ENCODE measurements at places on chromosomes 7 and 10. TPM values are rescaled to one million over a fixed set of nuclear protein-coding genes. Genes with fewer than 3 reads are reported as not detected.

Gene C10orf71
- total RNA-seq: not detected

Gene CNTNAP2
- under 0.01 TPM for total RNA-seq

Gene ARHGAP12
- 17.0 TPM for total RNA-seq

Gene SMNDC1
- 4.9 TPM for total RNA-seq

Gene OGDHL
- total RNA-seq: 0.49 TPM

Gene WNT2
- not detected for total RNA-seq

Gene MYL10
- not detected for total RNA-seq

Gene MMRN2
- 6.8 TPM for total RNA-seq

Gene SORCS1
- total RNA-seq: not detected

Gene SAP25
- total RNA-seq: not detected

Gene BTBD16
- total RNA-seq: not detected

Gene FBXL13
- total RNA-seq: 0.90 TPM

Gene CALHM3
- not detected for total RNA-seq

Gene SGMS1
- total RNA-seq: 46.0 TPM

Gene WNT8B
- total RNA-seq: not detected

Gene HOGA1
- total RNA-seq: 0.72 TPM

Gene EIF5AL1
- total RNA-seq: 0.18 TPM

Gene GRID1
- not detected for total RNA-seq

Gene FAM25G
- not detected for total RNA-seq

Gene CTTNBP2
- total RNA-seq: not detected

Gene RAB19
- total RNA-seq: not detected

Gene ATP6V0A4
- not detected for total RNA-seq

Gene EZH2
- total RNA-seq: 2.8 TPM

Gene NEUROD6
- total RNA-seq: not detected

Gene DPYSL4
- 47.1 TPM for total RNA-seq

Gene DGKB
- under 0.01 TPM for total RNA-seq

Gene GRK5
- total RNA-seq: 25.9 TPM

Gene TMEM196
- not detected for total RNA-seq

Gene ANKRD61
- total RNA-seq: not detected

Gene CYP2C19
- not detected for total RNA-seq

Gene TBRG4
- total RNA-seq: 46.5 TPM

Gene OPN1SW
- not detected for total RNA-seq

Gene WDFY4
- total RNA-seq: not detected

Gene NRP1
- total RNA-seq: 118 TPM

Gene MRLN
- total RNA-seq: not detected

Gene CHAT
- not detected for total RNA-seq

Gene TSPAN15
- 6.0 TPM for total RNA-seq

Gene ICA1
- not detected for total RNA-seq

Gene OR13A1
- not detected for total RNA-seq

Gene GRB10
- 39.5 TPM for total RNA-seq

Gene CFAP69
- total RNA-seq: 1.8 TPM

Gene CALHM2
- total RNA-seq: 87.0 TPM

Gene RET
- total RNA-seq: under 0.01 TPM

Gene C10orf67
- total RNA-seq: not detected

Gene GPR141
- not detected for total RNA-seq

Gene NRAP
- not detected for total RNA-seq

Gene ENTPD1
- 6.5 TPM for total RNA-seq

Gene CFAP70
- total RNA-seq: 0.18 TPM

All from cardiac atrium fibroblast (primary cell).